ENCODE measurements at places on chromosomes 3 and 15.

DNA sequence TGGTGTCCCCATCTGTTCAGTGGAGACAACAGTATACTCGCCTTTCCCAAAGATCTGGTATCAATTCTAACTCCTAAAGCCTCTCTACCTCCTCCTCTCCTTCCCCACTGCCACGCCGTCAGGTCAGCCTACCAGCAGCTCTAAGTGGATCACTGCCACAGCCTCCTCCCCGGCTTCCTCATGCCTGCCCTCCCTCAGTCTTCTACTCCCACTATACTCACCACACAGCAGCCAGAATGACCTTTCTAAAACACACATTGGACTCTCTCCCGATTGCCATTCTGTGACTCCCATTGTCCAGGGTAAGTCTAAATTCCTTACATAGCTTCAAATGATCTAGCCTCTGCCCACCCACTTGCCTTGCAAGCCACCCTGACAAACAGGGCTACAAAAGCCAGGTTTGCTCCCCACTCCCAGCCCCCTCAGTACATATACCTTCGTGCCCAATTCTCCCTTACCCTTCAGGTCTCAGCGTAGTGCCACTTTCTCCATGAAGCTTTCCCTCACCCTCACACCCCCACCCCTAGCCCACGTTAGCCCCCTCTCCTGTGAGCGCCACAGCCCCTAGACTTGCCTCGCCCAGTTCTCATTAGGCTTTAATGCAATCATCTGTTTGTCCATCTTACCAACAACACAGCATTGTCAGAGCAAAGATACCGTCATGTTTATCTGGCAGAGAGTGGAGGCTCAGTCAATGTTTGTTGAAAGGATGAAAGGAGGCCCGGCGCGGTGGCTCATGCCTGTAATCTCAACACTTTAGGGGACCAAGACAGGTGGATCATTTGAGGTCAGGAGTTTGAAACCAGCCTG, 9.5 kb upstream of the SEMA7A start:
- DNase-seq = peak; percentile 57

DNA sequence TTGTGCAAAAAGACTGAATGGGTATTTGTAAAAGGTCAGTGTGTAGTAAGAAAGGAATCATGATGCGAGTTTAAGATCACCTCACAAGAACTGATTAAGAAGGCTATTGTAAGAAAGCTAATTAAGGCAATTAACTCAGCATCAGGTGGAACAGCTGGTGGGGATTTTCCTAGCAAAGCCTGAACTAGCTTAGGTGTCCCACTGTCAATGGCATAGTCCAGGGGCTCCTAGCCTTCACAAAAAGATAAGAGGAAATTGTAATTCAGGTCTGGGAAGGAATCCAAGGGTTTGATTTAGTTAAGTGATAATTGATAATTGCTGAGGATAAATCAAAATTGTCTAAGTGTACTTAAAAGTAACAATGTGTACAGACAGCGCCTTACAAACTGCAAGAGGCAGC, 901.6 kb downstream of the TUSC7 start:
- DNase-seq = no peak

DNA sequence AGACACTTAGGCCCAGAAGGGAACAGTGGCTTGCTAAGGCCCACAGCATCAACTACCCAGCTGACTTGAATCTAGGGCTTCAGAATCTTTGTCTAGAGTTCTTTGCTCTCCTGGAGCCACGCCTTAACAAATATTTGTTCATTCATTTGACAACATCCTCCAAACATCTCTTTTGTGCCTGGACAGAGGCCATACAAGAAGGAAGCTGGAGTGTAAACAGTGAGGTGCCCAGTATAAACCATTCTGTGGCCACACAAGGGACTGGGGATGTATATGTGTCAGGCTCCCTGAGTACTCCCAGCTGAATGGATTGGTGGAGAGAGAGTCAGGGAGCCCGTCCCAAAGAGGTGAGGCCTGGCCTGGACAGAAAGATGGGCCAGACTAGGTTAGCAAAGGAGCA, 3.4 kb downstream of the CIB2 start:
- no peak for DNase-seq

DNA sequence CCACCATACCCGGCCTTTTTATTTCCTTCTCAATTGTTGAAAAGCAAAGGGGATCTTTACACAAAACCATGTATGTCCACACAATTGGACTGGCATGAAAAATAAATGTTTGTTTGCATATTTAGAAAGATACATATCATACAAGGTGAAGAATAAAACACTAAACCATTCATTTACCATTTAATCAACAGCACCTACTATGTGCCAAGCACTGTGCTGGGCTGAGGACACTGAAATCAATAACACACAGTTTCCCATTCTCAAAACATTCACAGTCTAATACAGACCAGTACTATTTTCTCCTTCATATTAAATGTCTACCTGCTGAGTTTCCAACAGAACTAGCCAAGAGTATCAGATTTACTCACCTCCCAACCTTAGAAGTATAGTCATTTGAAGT, 84.7 kb downstream of the IGF2BP2 start:
- DNase-seq = no peak

DNA sequence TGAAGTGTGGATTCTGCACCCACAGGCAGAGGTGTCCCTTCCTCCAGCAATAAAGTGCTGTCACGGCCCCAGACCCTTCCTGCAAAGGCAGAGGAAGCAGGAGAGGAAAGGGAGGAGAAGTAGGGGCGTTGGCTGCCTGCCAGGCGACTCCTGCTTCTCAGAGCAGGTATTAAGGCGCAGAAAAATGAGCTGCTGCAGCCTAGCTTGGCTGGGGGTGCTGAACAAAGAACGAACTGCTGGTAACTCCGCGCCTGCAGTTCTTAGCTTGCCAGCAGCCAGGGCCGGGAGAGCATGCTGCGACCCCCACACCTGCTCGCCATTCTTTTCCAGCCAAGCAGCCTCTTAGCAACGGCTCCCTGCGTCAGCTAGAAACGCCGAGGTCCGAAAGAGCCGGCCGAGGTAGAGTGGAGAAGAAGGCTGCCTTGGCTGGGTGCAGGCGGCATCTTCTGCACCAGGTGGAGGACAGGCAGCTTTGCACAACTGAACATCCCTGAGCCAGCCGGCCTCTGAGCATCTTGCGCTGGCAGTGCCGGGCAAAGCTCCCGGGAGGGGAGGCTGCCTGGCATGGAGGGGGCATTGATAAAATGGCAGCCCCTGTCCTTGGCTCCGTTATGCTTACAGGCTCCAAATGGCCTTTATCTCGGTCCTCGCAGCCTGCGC, 296.0 kb downstream of the MEX3B start:
- no peak for DNase-seq

DNA sequence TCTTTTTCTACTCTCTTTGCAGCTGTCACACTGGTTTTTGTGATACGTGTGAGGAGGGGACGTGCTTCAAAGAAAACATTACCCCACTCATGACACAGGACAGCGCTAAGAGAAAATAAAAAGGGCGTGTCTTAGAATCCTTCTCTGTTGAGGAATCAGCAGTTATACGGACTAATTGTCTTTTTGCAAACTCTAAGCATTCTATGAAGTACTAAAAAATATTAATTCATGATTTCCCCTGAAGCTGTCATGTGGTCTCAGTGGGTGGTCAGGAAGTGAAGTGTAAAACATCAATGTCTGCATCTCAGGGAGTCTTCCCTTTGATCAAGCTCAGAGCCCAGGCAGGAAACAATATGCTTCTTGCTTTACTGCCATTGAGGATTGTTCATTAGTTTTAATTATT, 117.5 kb upstream of the CRBN start:
- DNase-seq = no peak

- DNase-seq = peak; percentile 61
Observed at GRCh38 chr3:23748398-23749110, 57.2 kb upstream of the UBE2E1 start.

GRCh38 chr15:56056626-56057025, 63.2 kb upstream of the NEDD4 start:
- DNase-seq = no peak

GRCh38 chr3:60772584-60772983, 478.7 kb downstream of the FHIT start:
- no peak for DNase-seq

- DNase-seq = peak; percentile 68
Observed at GRCh38 chr15:75731248-75732151, 18.9 kb upstream of the CSPG4 start.

GRCh38 chr15:78360958-78361718, 21.0 kb downstream of the CRABP1 start:
- DNase-seq = no peak

DNA sequence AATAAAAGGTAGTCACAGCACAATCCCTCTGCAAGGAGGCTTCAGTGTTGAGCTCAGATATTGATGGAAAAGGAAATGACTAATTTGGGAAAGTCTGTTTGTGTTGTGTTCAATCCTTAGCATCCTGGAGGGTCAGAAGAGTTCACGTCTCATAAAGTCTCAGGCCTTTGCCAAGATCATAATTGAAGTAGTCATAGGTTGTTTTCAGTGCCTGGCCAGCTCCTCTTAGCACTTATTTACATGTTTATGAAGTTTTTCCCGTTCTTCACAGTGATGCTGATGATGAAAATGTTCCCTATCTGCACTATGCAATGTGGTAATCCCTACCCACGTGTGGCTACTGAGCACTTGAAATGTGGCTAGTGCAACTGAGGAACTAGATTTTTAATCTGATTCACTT, 61.6 kb upstream of the TGFBR2 start:
- DNase-seq = peak; percentile 93

- no peak for DNase-seq
Observed at GRCh38 chr3:52356126-52356525, 40.0 kb downstream of the DNAH1 start.

DNA sequence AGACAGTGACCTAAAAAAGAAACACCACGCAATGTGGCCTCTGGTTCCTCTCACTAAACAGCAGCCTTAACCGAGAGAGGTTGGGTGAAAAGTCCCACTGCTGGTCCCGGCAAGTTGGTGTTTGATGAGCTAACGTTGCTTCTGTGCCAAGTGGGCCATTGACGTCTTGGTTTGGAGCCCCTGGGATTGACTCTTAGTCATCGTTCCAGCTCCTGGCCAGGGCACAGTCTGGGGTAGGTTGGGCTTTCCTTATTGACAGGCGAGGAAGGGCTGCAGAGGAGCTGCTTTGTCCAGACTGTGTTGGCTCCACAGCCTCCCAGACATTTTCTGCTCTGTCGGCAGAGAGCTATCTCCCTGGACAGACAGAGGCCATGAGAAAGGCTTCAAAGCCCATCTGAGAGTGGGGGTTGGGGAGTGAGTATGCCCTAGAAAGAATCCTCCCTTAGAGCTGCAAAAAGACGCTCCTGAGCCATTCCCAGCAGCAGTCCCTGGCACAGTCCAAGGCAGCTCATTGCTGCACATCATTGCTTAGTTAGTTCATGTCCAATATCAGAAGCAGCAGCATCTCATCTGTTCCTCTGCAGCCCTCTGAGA, 28.6 kb upstream of the C3orf80 start:
- no peak for DNase-seq

DNA sequence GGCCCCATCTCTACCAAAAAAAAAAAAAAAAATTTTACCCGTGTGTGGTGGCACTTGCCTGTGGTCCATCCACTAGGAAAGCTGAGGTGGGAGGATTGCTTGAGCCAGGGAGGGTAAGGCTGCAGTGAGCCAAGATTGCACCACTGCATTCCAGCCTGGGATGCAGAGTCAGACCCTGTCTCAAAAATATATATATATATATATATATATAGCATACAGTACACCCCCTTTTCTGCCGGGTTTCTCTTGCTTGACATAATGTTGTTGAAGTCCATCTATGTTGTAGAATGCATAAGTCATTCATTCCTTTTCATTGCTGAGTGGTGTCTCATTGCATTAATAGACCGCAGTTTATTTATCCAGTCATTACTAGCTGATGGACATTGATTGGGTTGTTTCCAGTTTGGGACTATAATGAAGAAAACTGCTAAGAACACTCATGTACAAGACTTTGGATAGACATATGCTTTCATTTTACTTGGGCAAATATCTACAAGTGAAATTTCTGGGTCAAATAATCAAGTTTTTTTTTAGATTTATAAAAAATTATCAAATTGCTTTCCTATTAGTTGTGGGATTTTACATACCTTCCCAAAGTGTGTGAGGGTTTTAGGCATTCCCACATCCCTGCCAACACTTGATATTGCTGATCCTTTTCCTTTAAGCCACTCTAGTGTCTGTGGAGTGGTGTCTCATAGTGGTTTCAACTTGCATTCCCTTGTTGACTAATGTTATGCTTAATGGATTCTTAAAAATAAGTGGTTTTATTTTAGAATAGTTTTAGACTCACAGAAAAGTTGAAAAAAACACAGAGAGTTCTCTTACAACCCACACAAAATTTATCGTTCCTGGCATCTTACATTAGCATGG, 2.1 kb upstream of the PRR20G start:
- no peak for DNase-seq

- no peak for DNase-seq
Observed at GRCh38 chr3:136353461-136353860, 103.3 kb downstream of the PCCB start.

- peak; percentile 95 for DNase-seq
Observed at GRCh38 chr15:70195587-70196305, 98.0 kb upstream of the TLE3 start.

GRCh38 chr15:38195191-38195901, 57.3 kb upstream of the SPRED1 start:
- DNase-seq = no peak

GRCh38 chr15:58164926-58165325, 26.7 kb downstream of the AQP9 start:
- DNase-seq = no peak

GRCh38 chr15:77702211-77702957, 69.7 kb upstream of the LINGO1 start:
- peak; percentile 48 for DNase-seq

DNA sequence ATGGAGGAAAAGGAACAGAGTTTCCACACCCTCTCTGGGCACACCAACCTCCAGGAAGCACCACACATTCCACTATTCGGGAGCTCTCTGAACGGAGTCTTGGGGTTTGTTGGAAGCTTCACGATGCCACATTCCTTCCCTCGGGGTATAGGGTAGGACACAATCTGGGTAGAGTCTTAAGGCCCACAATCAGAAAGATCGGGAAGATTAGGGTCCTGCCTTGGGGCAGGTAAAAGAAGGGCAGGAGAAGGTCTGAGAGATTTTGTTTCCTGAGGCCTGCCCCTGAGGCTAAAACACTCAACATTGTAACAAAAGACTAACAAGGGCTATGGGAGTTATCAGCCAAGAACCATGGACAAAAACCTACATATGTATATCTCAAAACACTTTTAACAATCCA, 89.2 kb upstream of the RAP2B start:
- no peak for DNase-seq

DNA sequence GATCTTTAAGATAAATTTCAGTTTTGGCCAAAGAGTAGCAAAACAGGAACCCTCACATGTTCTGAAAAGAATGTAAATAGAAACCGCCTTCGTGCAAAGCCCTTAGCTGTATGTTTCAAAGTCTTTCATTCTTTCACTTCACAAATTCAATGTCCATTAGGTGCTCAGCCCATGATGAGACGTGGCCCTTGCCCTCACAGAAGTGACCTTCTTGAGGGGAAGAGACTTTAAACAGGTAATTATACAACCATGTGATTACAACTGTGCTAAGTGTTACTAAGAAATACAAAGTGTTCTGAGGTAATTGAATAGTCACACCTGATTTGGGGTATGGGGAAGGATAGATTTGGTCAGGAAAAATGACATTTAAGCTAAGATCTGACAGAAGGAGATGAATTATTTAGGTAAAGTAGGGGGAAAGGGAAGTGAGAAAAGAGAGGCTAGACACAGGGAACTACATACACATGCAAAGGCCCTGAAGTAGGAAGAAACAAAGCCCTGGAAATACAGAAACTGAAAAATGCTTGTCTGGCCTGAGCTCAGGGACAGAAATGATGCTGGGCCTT, 19.6 kb downstream of the HSPBAP1 start:
- no peak for DNase-seq
